ENCODE measurements at places on chromosomes 13 and 19. TPM values are rescaled to one million over a fixed set of nuclear protein-coding genes. Genes with fewer than 3 reads are reported as not detected.

DNA sequence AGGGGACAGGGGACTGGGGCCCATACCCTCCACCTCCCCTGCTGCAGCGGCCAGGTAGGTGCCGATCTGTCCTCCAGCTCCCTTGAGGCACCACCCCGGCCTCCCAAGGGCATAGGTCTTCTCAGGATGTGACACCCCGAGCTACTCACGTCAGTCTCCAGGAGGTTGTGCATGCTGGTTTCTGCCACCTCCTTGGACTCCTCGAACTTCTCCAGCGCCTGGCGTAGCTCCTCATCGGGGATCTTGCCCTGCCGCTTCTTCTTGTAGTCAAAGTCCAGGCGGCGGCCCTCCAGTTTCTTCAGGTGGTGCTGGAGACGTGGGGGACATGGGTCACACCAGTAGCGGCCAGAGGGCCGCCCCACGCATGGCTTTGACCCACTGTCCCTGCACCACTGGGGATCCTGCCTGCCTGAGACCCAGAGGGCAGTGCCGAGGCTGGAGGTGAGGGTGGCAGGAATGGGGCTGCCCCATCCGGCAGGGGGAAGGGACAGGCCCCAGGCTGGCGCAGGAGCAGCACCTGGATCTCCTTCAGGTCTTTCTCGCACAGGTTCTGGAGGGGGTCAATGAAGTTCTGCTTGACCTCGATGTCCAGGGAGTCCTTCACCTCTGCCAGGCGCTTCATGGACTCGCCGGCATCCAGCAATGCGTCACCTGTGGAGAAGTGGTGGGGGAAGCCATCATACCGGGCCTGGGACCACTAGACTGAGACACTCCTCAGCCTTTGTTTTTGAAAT is 20.4 kb downstream of the MPND start:
- DNase-seq = no peak
- no peaks in the 10 kb centered on the region for H3K27me3 ChIP-seq
- peaks cover 31% of the 10 kb centered on the region for H3K36me3 ChIP-seq
- peaks cover 3% of the 10 kb centered on the region for H3K4me1 ChIP-seq
- no peak overlapping the region for H3K4me3 ChIP-seq
- H3K27ac ChIP-seq = no peak overlapping the region

- no peaks in the 10 kb centered on the region for H3K36me3 ChIP-seq
- H3K4me1 ChIP-seq = no peaks in the 10 kb centered on the region
- peaks cover 5% of the 10 kb centered on the region for H3K27me3 ChIP-seq
These were observed 17.4 kb upstream of the FEM1A start for GRCh38 chr19:4774136-4774535.

DNA sequence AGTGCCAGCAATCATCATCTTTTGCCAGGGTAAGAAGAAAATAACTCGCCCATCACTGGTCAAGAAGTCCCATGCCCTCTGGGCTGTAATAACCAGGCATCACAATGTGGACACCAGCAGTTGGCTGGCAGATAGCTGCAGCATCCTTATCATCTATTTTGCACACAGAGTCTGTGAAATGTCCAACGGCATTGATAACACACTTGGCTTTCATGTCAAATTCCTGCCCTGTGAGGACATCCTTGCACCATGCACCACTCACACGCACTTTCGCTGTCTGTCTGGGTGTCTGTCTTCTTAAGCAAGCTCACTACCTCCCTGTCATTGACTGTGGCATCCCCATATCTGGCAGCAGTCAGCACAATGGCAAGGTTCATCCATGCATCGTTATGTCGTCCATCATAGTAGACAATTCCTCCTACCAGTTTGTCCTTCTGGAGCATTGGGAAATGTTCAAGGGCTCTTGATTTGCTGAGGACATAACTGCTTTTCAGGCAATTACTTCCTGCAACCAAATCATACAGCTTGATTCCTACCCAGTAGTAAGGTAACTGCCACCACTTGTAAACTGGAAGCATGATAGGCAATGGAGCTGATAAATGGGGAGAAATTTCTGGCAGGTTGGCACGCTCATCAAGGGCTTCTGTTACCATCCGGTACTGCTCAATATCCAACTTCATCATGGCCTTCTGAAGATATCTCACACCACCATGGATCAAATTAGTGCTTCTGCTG is 6.8 kb upstream of the ZSCAN5A start:
- no peak for DNase-seq
- H3K27ac ChIP-seq = no peak overlapping the region

Gene ZNF324B
- total RNA-seq = 6.5 TPM
